T-helper 1 cell treated with Interleukin-12 subunit alpha and Interleukin-12 subunit beta and Interleukin-4 antibody, amounts not matched to agents 30 ng/mL and 1 ng/mL, for 36 hours (primary cell): ENCODE measurements at places on chromosomes 7 and 10. TPM values are rescaled to one million over a fixed set of nuclear protein-coding genes. Genes with fewer than 3 reads are reported as not detected.

The FZD8 gene
- 0.17 and 0.29 TPM in 2 replicates for total RNA-seq

The ZSWIM8 gene
- total RNA-seq = 112 and 128 TPM in 2 replicates

The CALHM1 gene
- total RNA-seq = 0.17 and 0.25 TPM in 2 replicates

The TMEM139 gene
- total RNA-seq = 0.32 and 1.0 TPM in 2 replicates

The CYP3A7 gene
- total RNA-seq = not detected in 2 replicates
